ENCODE measurements at places on chromosomes 1 and 21.

DNA sequence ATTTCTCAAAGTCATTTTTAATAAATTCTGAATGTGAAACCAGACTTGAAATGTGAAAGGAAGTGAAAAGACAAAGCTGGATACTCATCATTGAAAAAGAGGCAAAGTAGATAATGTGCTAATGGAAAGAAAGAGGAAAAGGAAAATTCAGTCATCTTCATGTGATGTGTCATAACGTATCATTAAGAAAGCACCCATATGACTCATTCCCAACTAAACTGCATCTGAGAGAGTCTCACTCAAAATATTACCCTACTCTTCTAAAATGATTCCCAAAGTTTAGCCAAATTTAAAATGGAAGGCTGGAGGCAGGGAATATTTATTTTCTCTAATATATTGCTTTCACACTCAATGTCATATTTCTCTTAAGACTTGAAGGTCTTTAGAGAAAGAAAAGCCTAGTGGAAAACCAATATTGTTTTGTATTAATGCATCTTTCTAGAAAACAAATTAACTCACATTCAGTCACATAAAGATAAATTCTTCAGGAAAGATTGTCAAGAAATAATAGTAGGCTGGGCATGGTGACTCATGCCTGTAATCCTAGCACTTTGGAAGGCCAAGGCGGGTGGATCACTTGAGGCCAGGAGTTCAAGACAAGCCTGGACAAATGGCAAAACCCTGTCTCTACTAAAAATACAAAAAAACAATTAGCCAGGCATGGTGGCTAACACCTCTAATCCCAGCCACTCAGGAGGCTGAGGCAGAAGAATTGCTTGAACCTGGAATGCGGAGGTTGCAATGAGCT lies 129.9 kb downstream of the SLC30A10 start:
- no peak for DNase-seq

- no peak for DNase-seq
Observed at GRCh38 chr1:237754627-237755026, 136.1 kb downstream of the ZP4 start.

DNA sequence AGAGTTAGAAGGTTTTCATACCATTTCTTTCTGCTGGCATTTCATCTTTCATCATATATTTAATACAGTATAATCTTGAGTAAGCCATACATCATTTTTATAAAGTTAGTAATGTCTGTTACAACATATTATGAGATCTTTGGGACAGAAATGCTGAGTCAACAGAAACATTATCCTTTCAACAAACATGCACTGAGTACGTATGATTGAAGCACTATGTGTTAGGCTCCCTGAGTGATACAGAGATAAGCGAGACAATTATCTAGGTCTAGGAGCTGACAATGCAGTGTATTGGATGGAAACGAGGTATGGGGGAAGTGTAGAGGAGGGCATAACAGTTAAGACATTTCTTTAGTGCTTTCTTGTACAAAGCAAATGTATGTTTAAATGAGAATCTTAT lies 19.7 kb upstream of the GPR52 start:
- DNase-seq = no peak

DNA sequence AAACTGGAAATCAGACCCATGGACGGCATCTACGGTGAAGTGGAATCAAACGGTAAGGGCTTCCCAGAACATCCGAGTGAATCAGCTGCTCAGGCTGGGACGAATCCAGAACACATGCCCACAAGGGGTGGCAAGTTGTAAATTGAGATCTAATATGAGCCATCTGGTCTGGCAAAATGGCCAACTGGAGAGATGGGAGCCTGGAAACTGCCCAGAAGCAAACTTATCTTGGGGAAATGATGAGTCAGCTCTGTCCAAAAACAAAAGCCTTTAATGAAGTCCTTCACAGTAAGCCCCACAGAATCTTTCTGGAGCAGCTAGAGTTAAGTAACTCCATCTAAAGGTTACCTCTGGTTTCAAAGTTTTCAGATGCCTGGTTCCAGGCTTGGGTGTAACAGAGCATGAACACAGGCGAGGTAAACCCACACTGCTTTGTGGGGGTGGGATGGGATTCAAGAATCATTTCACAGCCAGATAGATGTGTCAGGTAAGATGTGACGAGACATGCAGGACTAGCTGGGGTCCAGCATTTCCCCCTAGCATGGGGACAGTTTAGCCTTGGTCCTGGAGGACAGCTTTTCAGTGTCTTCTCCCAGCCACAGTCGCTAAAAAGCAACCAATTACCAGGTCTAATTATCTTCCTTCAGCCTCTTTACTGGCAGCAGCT lies 10.5 kb upstream of the SRP9 start:
- DNase-seq = no peak

DNA sequence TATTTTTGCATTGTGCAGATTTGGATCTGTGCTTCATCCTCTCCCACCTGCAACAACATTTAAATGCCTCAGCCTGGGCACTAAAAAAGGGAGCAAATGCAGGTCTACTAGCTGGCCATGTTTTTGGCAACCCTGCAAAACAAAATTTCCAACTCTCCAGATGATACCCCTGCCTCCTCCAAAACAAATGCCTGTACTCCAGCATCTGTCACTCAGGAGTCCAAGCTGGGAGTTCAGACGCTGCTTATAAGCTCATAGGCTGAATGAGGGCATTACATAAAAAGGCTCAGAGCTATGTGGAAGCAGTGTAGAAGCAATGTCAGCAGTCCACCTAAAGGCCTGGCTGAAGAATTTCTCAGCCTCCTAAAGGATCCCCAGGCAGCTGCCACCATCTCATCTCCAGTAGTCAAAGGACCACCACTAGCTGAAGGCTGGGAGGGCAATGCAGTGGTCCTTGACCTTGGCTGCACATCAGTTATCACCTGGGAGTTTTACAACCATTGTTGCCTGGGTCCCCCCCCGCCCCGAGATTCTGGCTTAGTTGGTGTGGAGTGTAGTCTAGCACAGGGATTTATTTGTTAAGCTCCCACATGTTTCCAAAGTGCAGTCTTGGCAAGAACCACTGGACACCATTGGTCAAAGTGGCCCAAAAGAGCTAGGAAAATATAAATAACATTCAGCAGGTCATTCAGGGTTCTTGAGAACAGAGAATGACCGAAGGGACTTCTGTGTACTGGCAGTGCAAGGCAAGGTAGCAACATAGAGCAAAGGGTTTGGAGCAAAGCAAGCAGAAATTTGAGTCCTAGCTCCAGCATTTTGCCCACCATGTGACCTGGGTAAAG lies 57.2 kb downstream of the ITPKB start:
- DNase-seq = no peak

- DNase-seq = no peak
Observed at GRCh38 chr21:44890961-44891541, 17.6 kb upstream of the PTTG1IP start.

- no peak for DNase-seq
Observed at GRCh38 chr21:24785033-24785432, 822.2 kb downstream of the MRPL39 start.

GRCh38 chr1:30642391-30643120 lies 80.8 kb downstream of the MATN1 start:
- DNase-seq = no peak

DNA sequence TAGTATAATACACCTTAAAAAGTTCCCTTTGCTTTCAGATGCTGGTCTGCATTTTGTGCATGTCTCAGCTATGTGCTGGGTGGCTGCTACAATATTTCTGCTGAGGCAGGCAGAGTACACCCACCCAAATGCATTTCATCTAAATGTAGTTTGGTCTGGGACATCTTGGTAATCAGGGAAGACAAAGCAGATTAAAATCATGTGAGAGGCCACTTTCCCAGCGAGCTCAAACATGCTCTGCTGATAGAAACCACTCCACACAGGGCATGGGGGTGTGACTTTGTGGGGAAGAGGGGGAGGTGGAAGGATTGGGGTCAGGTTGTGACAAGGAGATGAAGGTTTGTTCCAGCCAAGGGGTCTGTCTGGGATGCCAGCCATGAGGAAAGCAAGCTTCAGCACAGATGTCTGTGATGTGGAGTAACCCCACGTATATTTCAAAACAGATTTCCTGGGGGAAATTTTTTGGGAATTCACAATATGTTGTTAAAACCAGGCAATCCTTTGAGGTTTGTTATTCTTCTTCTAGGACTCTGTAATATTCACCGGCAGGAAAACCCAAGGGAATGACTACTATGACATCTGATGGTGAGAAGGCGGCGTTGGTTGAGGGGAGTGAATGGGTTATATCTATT lies 255.1 kb upstream of the FGGY start:
- no peak for DNase-seq

- no peak for DNase-seq
Observed at GRCh38 chr1:86429835-86430234, 5.9 kb downstream of the CLCA2 start.

GRCh38 chr1:23555270-23555985 lies 3.9 kb downstream of the ID3 start:
- DNase-seq = no peak

DNA sequence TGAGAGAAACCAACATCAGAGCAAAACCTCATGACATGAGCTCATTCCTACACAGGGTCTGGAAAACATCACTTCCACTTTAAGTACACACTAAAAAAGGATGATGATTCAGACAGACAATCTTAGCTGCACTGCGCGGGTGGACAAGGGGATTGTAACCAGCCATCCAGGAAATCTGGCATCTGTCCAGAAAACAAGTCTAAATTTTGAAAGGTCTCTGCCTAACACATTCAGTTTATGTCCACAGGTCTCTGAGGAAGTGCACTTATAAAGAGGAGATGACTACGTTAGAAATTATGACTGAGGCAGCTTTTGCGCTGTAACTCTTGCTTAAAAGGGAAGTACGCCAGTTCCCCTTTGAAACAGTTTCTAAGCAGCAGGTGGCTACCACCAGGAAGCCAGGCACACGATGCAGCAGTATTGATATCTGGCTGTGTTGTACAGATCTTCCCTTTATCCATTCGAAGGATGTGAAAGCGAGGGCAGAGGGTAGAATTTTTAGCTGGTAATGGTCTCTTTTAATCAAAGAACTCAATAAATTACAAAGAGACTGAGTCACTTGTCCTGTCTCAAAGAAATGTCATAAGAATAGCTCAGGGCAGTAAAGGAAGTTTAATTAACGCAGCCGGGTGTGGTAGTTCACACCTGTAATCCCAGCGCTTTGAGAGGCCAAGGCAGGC lies 128.0 kb downstream of the SETD4 start:
- DNase-seq = no peak

DNA sequence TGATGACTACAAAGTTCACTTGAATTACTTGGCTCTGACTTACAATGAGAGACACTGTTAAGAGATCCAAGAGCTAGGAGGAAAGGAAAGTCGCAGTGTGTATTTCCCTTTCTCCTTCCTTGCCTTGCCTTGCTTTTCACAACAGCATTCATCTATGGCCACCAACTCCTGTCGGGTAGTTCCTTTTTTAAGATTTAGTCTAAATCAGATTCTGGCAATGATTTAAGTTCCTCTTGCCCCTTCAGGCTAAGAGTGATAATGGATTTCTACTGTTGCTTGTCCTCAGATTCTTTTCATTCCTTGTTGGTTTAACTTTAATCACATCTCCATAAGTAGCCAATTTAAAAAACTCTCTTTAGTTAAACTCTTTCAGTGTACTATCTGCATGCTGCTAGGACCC lies 91.9 kb downstream of the GTF2B start:
- DNase-seq = no peak

- no peak for DNase-seq
Observed at GRCh38 chr1:206924592-206925105, 2.9 kb upstream of the FCMR start.

GRCh38 chr21:25412100-25412499 lies 195.2 kb downstream of the MRPL39 start:
- no peak for DNase-seq

GRCh38 chr1:13871886-13872285 lies 171.9 kb downstream of the PRDM2 start:
- no peak for DNase-seq

- DNase-seq = peak; percentile 9
Observed at GRCh38 chr1:22131875-22132486, 10.9 kb downstream of the WNT4 start.

DNA sequence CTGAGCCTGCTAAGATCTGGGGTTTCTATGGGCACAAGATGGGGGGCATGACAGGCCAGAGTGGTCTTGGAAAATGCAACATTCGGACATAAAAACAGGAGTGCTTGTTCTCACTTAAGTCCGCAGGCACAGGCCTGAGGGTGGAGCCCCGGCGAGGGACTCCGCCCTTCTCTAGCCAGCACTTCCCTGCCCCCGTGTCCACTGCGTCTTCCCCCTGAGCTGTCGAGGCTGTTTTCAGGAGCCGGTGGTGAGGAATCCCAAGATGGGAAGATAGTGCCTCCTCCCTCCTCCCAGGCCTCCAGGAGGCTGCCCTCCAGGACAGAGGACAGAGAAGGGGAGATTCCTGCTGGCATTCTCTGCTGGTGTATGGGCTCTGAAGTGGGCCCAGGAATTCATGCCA lies 105.2 kb downstream of the TLR5 start:
- no peak for DNase-seq

- no peak for DNase-seq
Observed at GRCh38 chr1:112614460-112615065, 4.4 kb downstream of the ST7L start.

DNA sequence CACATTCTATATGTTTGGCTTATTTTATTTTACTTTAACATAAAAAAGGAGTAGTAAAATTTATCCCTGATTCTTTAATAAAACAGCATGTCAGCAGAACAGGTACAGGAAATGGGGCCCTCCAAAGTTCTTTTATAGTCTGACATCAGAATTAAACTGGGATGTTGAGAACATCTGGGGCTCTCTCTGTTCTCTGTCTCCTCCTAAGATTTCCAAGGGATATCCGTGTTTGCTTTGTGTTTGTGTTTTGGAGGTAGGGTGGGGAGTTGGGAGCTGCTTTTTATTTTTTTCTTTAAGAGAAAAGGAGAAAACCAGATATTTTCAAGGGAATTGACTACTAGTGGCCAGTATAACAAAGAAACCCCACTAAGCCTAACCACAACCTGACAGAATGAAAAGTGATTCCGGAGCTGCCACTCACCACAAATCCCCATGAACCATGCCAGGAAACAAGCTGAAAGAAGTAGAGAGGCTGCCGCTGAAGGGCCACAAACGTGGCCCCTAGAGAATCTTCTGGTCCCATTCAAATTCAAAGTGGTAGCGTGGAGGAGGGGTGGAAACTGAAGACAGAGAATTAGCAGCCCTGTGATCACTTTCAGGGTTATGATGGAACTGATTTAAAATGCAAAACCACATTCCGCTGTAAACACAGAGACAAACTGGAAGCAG lies 369.6 kb upstream of the ADGRL2 start:
- no peak for DNase-seq

DNA sequence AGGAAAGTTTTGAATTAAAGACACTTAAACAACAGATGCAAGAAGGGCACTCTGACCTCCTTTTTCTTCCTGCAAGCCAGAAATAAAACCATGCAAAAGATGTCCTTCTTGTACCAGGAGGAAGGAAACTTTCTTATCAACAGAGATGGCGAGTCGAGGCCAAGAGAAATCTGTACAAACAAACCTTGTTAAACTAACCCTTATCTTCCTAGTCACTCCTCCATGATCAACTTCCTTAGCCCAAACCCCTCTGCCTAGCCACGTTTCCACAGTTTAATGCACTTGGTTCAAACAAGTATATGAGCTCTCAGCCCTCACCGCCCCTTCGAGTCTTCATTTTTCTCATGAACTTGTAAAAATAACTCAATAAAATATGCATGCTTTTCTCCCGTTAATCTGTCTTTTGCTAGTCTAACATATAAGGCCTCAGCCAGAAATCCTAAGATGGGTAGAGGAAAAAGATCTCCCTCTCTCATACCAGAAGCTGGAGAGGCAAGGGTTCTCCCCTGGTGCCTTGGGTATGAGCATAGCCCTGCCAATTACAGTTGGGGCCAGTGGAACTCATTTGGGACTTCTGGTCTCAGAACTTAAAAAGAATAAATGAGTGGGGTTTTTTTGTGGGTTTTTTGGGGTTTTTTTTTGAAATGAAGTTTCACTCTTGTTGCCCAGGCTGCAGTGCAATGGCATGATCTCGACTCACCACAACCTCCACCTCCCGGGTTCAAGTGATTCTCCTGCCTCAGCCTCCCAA lies 141.7 kb upstream of the SOD1 start:
- no peak for DNase-seq
